ENCODE measurements at places on chromosomes 4 and X.

DNA sequence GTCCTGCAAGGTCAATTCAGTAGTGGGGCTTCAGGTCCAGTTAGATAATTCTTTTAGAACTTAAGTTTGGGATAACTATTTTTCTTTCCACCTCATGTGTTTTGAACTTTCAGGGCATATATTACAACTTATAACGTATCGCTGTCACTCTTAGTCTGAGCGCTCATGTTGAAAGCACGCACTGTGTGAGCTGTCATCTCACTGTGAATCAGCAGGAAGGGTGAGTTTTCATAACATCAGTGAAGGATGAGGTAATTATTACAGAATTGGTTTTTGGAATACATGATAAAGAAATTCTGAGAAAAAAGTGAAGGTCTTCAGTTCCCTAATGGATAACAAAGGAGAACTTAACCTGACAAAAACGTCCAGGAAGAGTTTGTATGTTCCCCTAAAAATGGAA is 45.1 kb upstream of the SLC4A4 start:
- DNase-seq, result peak; percentile 84

DNA sequence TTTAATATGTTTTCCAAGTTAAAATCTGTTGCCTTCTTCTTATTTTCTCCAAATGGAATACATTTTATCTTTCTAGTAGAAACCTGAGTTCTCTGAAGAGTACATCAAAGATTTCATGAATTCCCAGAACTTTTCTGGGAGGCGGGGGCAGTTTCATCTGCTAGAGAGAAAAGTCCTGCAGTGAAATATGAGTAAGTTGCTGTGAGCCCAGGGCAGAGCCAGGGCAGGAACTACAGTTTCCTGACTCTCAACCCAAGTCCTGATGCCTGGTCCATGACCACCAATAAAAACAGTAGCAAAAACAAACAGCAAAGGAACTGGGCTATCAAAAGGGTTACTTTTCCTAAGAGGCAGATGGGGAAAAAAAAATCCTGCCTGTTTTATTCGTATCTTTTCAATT is 239.4 kb upstream of the CTSO start:
- no peak for DNase-seq

GRCh38 chrX:57655065-57655464 is 25.0 kb downstream of the NLRP2B start:
- no peak for DNase-seq

DNA sequence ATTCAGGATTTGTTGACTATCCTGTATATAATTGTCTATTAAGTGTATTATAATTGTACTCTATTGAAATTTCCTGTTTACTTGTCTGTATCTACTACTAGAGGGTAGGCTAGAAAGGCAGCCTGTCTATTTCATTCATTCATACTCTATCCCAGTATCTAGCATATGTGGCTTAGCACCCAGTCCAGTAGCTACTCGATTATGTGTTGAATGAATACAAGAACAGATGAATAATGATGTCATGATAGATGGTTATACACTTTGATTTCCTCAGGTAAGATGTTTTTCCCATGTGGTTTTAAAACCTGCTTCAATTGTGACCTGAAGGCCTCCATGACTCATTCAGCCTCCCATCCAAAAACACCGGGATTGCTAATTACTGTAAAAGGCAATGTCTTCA is 68.0 kb downstream of the IL21 start:
- DNase-seq, result no peak

- DNase-seq, result no peak
Measured at GRCh38 chr4:80015407-80016189, 57.4 kb downstream of the ANTXR2 start.

GRCh38 chr4:978957-979701 is 5.8 kb upstream of the DGKQ start:
- DNase-seq, result peak; percentile 70

GRCh38 chr4:112889619-112890527 is 159.6 kb upstream of the ANK2 start:
- DNase-seq, result peak; percentile 82

GRCh38 chr4:159010563-159011260 is 92.2 kb upstream of the RAPGEF2 start:
- DNase-seq, result peak; percentile 85

- peak; percentile 36 for DNase-seq
Measured at GRCh38 chr4:187541666-187542065, 453.9 kb upstream of the ZFP42 start.

DNA sequence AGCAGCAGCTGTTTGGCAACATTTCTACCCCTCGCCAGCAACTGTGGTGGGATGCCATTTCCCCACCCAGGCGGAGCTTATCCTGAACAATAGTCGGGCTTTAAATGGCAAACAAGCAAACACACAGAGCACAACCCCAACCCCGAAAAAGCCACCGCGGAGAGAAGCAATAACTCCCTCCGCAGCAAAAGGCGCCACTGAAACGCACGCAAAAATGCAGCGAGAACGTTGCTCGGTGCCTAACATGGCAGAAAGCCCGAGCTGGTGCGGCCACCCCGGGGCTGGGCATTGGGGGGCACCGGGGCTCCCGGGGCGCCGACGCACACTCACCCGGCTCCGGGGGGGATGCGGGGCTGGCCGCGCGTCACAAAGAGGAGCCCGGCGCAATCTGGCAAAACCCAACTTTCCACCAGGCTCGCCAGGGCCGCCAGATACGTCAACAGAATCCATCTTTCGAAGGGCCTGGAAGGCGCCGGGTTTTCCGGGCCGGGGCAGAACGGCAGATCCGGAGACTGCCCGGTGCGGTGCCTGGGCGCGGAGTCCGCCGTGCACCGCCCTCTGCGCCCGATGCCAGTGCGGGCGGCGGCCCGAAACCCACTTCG is 818 bp downstream of the RAI2 start:
- DNase-seq, result peak; percentile 19

DNA sequence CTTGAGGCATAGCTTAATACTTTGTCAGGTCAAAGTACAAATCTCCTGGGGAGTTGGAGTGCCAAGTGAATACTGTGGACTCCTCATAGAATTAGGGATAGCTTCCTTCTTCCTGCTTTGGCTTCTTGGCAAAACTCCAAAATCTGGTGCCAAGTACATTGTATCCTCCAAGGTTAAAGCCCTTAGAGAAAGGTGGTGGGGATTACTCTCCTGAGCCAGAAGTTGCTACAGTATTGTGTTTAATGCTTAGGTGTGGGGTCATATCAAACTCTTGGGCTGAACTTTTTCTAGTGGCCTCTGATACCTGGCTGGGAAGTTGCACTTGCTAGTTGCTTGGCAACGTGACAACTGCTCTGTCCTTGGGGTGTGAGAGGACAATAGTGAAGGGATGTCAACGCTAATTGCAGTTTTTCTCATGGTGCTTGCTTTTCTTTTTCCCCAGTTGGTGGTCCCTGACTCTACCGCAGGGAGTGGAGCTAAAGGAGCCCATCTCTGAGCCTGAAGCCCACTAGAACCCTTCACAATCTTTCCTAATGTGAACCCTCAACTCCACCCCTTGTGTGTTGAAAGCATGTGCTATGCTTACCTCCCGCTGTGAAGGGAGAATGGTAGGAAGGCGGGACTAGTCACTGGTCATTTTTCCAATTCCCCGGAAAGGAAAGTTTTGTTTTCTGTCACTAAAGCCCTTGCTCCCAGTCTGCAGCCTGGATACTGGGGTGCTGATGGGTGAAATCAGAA is 35.5 kb downstream of the DLG3 start:
- no peak for DNase-seq

- no peak for DNase-seq
Measured at GRCh38 chrX:17081968-17082367, 135.5 kb downstream of the REPS2 start.

GRCh38 chr4:86569103-86569870 is 24.8 kb upstream of the PTPN13 start:
- no peak for DNase-seq

- no peak for DNase-seq
Measured at GRCh38 chr4:5034206-5034605, 14.9 kb upstream of the CYTL1 start.

GRCh38 chr4:150367326-150367725 is 214.6 kb upstream of the MAB21L2 start:
- no peak for DNase-seq

- peak; percentile 60 for DNase-seq
Measured at GRCh38 chr4:83629945-83630721, 94.2 kb downstream of the GPAT3 start.

GRCh38 chr4:159374749-159375530 is 272.1 kb downstream of the RAPGEF2 start:
- peak; percentile 61 for DNase-seq

DNA sequence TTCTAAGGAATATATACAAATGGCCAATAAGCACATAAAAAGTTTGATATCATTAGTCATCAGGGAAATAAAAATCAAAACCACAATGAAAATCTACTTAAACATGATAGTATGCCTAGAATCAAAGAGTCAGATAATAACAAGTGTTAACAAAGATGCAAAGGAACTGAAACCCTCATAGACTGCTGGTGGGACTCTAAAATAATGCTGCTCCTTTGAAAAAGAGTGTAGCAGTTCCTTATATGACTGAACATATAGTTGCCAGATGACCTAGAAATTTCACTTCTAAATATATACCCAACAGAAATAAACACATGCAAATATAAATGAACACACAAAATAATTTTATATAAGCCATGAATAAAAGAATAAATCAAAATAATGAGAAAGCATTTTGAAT is 205.1 kb upstream of the CTSO start:
- DNase-seq, result no peak

- DNase-seq, result no peak
Measured at GRCh38 chr4:110032603-110033002, 119.9 kb downstream of the EGF start.

GRCh38 chr4:112085156-112086035 is 59.9 kb upstream of the FAM241A start:
- DNase-seq, result no peak

GRCh38 chr4:38088321-38088720 is 128.1 kb downstream of the PTTG2 start:
- no peak for DNase-seq

GRCh38 chrX:121579016-121579760 is 531.8 kb downstream of the GLUD2 start:
- peak; percentile 36 for DNase-seq

- peak; percentile 56 for DNase-seq
Measured at GRCh38 chr4:113781439-113782040, 20.0 kb upstream of the CAMK2D start.

GRCh38 chr4:30616942-30617646 is 103.1 kb upstream of the PCDH7 start:
- DNase-seq, result no peak

DNA sequence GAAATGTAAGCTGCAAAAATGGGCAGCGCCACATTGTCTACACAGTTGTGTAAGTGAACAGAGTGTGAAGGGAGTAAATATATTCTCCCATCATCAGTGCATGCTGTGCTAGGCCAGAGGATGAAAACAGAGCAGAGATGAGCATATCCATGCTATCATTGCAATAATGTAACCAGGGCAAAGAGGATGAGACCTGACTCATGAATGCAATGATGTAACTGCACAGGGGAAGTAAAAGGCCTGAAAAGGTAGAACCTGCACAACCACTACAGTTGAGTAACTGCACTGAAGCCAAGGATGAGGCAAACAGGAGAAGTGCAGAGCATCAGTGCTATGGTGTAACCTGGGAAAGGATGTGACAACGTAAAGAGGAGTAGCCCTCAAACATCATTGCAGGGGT is 220.4 kb upstream of the FAM47C start:
- no peak for DNase-seq

DNA sequence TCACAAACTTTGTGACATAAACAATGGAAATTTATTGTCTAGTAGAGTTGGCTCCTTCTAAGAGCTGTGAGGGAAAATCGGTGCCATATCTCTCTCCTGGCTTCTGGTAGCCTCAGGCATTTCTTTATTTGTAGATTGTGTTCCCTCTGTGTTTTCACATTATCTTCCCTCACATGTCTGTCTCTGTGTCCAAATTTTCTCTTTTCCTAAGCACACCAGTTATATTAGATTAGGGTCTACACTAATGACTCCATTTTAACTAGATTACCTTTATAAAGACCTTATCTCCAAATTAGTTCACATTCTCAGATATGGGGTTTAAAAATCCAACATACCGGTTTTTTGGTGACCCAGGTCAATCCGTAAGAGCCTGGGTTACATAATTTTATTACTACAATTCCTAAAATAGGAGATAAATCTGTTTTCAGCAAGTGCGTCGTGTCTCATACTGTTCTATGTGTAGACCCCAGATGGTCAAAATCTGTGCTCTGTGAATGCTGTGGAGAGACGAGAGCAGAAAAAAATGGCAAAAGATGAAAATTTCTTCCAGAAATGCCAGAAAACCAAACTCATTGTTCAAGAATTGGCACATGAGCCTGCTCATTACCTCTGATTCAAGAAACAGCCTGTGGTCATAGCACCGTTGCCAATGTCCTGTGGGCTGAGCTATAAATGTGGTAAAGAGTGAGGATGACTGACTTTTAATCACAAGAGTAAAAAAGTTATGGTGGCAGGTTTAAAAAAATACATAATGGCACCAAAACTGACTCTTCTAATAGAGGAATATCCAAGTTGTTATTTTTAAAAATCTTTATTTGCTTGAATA is 574.7 kb downstream of the PCDH7 start:
- DNase-seq, result no peak

DNA sequence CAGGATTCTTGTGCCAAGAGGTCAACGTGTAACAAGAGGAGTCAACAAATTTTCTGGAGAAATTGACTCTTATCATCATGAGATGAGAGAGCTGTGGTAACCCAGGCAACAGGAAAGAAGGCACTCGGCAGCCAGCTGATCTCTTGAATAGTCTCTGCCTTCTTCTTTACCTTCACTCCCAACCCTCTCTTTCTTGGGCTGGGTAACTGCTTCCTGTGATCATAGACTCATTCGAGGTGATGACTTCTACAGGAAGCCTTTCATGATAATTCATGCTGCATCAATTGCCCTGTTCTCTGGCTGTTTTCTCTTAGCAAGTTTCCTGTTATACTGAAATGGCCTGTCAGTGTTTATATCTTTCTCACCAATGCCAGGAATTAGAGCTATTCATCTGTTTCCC is 70.8 kb upstream of the FSTL5 start:
- no peak for DNase-seq

DNA sequence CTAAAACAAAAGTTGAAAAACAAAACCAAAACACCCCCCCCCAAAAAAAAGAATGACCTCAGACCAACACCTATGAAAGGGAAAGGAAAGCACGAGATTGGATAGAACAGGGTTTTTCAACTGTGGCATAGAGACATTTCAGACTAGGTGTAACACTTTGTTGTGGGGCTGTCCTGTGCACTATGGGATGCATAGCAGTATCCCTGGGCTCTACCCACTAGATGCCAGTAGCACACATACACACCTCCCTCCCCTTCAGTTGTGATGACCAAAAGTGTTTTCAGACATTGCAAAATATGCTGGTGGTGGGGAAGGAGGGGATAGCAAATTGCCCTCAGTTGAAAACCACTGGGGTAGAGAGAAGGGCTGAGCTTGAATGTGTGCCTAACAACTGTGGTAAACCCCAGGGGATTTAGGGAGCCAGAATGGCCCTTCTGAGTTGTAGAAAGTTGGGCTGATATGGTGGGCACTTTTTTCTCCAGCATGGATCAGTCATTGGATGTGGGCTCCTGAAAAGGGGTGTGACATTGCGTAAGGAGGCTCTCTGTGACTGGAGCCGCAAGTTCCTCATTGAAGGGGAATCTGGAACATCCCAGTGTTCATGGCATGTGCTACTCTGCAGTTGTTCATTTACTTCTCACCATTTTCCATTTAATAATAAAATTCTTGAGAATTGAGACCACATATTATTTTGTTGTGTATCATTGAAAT is 8.8 kb upstream of the GEMIN8 start:
- no peak for DNase-seq
